ENCODE measurements at places on chromosomes 3 and 15. TPM values are rescaled to one million over a fixed set of nuclear protein-coding genes. Genes with fewer than 3 reads are reported as not detected.
A peak's percentile ranks its signal among the peaks of the same experiment; 100 is the strongest.

Gene TRIM59
- total RNA-seq = 3.8 TPM

Gene HAPLN3
- total RNA-seq = 5.0 TPM

Gene CRELD1
- 47.4 TPM for total RNA-seq

Gene LMAN1L
- not detected for total RNA-seq

Gene ANKUB1
- not detected for total RNA-seq

DNA sequence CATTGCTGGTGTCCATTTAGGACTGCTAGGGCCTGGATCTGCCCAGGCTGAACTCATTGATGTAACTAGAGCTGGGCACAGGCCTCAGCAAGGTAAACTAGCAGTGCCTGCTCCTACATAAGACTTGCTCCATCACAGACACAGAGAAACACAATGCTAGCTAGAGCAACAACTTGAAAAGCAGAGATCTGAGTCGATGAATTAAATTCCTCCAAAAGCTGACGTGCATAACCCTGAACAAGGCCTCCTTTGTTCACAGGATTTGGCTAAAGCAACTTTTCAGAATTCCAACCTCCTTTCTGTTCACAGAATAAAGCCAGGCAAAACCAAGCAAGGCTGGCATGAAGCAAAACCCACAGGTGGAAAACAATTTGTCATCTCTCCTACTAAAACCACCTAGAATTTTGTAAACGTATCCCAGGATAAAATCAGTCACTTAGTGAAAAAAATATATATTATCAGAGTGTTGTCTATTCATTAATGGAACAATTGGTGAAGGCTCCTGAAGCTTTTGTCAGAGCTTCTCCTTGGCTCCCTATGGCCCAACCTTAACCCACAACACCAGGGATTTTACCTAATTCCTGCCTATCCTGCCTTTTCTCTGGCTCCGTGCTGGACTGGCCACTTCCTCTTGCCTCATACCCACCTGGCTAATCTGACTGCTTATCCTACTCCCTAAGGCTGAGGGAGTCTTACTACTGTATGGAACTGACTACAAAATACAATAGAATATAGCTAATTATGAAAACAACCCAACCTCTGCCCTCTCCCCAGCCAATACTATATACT lies 39.9 kb downstream of the PLCH1 start:
- H3K27ac ChIP-seq = no peak overlapping the region
- no peaks in the 10 kb centered on the region for H3K36me3 ChIP-seq
- H3K27me3 ChIP-seq = no peaks in the 10 kb centered on the region
- DNase-seq = no peak
- H3K4me1 ChIP-seq = no peaks in the 10 kb centered on the region
- no peak overlapping the region for H3K4me3 ChIP-seq

GRCh38 chr15:58369261-58369701 lies 62.5 kb upstream of the LIPC start:
- no peaks in the 10 kb centered on the region for H3K27me3 ChIP-seq
- no peaks in the 10 kb centered on the region for H3K4me1 ChIP-seq
- no peak overlapping the region for H3K4me3 ChIP-seq
- H3K36me3 ChIP-seq = no peaks in the 10 kb centered on the region
- no peak overlapping the region for H3K27ac ChIP-seq
- DNase-seq = peak; percentile 89

DNA sequence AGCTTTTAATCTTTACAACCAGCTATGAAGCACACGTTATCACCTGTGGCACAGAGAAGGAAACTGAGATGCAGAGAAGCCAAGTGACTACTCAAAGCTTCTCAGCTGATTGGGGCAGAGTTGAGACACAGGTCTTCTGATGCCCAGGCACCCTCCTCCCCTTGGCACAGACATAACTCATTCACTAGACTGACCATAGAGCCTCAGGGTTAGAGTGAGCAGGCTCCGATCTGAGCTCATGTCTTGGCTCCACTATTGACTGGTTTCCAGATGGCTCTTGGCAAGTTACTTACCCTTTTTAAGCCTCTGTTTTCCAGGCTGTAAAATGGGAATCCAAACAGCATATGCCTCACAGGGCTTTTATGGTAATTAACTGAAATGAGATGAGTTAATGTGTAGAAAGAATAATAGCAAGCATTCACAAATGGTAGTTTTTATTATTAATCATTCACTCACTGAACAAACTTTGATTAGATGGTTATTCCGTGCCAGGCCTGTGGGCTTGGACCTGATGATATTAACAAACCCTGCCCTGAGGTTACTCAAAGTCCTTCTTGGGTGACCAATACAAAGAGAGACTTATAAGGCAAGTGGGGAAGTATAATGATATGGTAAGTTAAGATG lies 184.3 kb downstream of the ANXA2 start:
- no peaks in the 10 kb centered on the region for H3K27me3 ChIP-seq
- H3K4me1 ChIP-seq = peaks cover 4% of the 10 kb centered on the region
- no peak overlapping the region for H3K27ac ChIP-seq

- no peak overlapping the region for H3K27ac ChIP-seq
- H3K4me3 ChIP-seq = no peak overlapping the region
- no peaks in the 10 kb centered on the region for H3K4me1 ChIP-seq
- no peak for DNase-seq
- no peaks in the 10 kb centered on the region for H3K27me3 ChIP-seq
- no peaks in the 10 kb centered on the region for H3K36me3 ChIP-seq
Measured at GRCh38 chr3:23698652-23699313, 107.0 kb upstream of the UBE2E1 start.

DNA sequence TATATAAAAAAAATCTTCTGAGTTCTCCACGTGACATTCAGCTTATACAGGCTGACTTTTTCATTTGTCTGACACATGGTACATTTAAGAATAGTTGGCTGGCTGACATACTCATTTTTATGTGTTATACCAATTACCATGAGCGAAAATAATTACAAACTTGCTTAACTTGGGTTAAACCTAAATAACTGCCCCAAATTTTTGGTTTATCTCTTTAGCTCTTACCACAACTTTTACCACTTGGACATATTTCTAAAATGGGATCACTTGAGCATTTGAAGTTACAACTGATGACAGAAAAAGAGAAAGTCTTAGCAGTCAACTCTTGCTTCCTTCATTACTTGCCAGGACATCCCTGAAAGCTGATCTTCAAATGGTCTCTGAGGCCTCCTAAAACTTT lies 618.1 kb downstream of the RBMS3 start:
- DNase-seq = no peak
- H3K27ac ChIP-seq = no peak overlapping the region
- H3K27me3 ChIP-seq = no peaks in the 10 kb centered on the region
- H3K4me3 ChIP-seq = no peak overlapping the region

DNA sequence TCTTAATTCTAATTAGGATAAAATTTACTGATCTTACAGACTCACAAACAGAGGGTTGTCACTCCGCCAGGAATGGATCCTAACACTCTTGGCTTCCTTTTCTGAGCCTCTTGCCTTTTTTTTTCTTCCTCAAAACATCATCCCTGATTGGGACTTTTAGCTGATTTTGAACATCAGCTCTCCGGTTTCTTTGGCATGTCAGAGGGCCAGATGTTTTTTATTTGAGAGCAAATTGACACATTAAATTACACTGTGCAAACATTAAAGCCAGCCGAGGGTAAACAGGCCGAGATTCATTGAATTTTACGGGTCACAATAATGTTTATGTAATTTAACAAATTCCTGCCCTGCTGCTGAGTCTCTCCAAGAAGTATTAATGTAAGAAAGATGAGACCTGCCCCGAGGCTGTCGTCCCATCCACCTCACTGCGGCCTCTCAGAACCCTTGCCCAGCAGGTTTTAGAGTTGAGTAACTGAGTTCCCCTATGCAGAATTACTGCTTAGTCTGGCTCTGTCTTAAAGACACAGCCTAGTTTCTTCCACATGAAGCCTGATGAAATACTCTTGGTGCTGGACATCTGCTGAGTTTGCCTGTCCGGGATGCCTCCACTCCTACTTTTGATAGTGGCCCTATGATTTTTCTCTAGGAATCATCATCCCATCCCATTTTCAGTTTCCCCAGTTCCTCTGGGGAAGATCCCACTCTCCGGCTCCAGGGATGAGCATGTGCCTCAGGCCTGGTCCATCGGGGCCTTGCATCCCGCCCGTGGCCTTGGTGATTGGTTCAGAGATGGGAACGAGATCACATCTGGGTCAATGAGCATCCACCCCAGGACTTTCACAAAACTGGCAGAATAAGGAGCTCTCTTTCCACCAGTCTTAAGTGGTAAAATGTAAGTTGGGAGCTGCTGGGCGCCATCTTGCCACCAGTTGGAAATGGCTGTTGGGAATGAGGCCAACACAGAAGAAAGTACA lies 226.6 kb upstream of the TLE3 start:
- H3K27ac ChIP-seq = peak overlapping the region; percentile 68
- no peaks in the 10 kb centered on the region for H3K27me3 ChIP-seq
- H3K4me1 ChIP-seq = peaks cover 76% of the 10 kb centered on the region
- H3K4me3 ChIP-seq = no peak overlapping the region
- no peaks in the 10 kb centered on the region for H3K36me3 ChIP-seq

DNA sequence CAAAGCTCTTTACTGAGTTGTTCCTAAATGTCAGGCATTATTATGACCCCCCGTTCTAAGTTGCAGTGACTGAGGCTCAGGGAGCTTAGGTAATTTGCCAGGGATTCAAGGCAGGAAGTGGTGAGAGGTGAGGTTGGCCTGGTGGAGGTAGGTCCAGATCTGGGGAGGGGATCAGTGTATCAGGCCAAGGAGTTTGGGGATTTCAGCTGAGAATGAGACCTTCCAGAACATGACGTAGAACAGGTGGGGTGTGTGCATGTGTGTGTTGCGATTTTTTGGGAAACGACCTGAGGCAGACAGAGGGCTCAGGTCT lies 41.1 kb upstream of the MRPS22 start:
- no peaks in the 10 kb centered on the region for H3K4me1 ChIP-seq
- no peak overlapping the region for H3K4me3 ChIP-seq
- no peaks in the 10 kb centered on the region for H3K27me3 ChIP-seq
- DNase-seq = no peak

DNA sequence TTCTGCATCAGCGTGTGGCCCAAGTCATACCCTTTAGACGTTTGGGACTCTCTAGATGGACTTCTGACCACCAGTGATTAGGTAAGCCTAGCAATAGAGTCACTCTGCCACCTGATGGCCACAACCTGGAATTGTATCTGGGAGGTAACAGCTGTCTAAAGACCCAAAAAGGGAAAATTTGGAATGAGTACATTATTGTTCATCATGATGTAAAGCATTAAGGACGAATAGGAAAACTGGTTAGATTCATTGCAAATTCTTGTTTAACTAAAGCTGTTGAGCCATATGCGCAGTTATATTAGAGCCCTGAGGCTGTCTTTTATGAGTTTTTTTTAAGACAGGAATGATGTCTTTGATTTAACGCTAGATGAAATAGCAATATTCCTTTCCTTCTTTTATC lies 63.6 kb downstream of the FAM81A start:
- H3K27ac ChIP-seq = no peak overlapping the region
- no peaks in the 10 kb centered on the region for H3K4me1 ChIP-seq
- no peaks in the 10 kb centered on the region for H3K27me3 ChIP-seq
- no peak overlapping the region for H3K4me3 ChIP-seq

DNA sequence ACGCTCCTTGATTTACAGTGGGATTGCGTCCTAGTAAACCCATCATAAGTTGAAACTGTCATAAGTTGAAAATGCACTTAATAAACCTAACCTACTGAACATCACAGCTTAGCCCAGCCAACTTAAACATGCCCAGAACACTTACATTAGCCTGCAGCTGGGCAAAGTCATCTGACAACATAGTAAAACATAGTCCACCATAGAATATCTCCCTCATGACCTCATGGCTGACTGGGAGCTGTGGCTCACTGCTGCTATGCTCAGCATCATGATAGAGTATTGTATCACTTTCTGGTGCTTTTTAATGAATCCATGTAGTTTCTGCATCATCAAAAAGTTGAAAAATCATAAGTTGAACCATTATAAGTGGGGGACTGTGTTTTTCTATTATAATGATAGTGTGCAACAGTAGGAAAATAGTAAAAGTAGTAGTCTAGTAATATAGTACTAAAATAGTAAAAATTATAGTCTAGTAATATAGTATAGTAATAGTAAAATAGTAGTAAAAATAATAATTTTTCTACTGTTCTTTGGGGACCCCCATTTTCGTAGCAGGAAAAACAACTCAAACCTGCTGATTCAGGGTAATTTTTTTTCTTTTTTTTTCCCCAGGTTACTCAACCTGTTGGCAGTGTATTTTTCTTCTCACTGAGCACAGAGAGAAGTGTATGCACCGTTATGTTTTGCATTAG lies 233.5 kb downstream of the MYRIP start:
- no peak overlapping the region for H3K4me3 ChIP-seq
- H3K27ac ChIP-seq = no peak overlapping the region
- no peaks in the 10 kb centered on the region for H3K4me1 ChIP-seq
- H3K36me3 ChIP-seq = no peaks in the 10 kb centered on the region
- no peaks in the 10 kb centered on the region for H3K27me3 ChIP-seq

GRCh38 chr3:87793337-87793877 lies 265.4 kb downstream of the CGGBP1 start:
- peaks cover 43% of the 10 kb centered on the region for H3K27me3 ChIP-seq
- no peak for DNase-seq
- peaks cover 16% of the 10 kb centered on the region for H3K4me1 ChIP-seq
- H3K4me3 ChIP-seq = peak overlapping the region; percentile 46
- H3K27ac ChIP-seq = no peak overlapping the region
- no peaks in the 10 kb centered on the region for H3K36me3 ChIP-seq

GRCh38 chr3:61657689-61658088 lies 96.3 kb downstream of the PTPRG start:
- H3K27me3 ChIP-seq = no peaks in the 10 kb centered on the region
- no peaks in the 10 kb centered on the region for H3K4me1 ChIP-seq
- no peak overlapping the region for H3K4me3 ChIP-seq

DNA sequence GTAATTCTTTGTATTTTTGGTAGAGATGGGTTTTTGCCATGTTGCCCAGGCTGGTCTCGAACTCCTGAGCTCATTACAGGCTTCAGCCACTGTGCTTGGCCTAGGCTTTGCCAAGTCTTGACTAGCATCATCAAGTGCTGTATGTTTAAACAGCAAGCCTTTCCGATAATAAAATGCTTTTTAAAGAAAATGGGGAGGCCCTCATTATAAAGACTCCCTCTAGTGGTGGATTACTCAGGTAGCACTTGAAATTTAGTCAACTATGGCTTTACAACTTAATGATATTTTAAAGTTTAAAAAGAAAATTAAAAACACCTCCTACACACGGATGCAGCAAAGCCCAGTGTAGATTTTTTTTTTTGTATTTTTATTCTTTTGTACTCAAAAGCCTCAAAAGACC lies 213.6 kb downstream of the GAP43 start:
- H3K36me3 ChIP-seq = no peaks in the 10 kb centered on the region
- DNase-seq = no peak
- H3K4me1 ChIP-seq = peaks cover 9% of the 10 kb centered on the region
- H3K4me3 ChIP-seq = no peak overlapping the region
- H3K27ac ChIP-seq = no peak overlapping the region

- no peaks in the 10 kb centered on the region for H3K27me3 ChIP-seq
- H3K27ac ChIP-seq = peak overlapping the region; percentile 65
- no peak overlapping the region for H3K4me3 ChIP-seq
- H3K36me3 ChIP-seq = no peaks in the 10 kb centered on the region
- H3K4me1 ChIP-seq = peaks cover 31% of the 10 kb centered on the region
- DNase-seq = peak; percentile 94
Measured at GRCh38 chr3:27533718-27534573, 49.8 kb upstream of the SLC4A7 start.
